ENCODE measurements at places on chromosomes 5 and 9.

DNA sequence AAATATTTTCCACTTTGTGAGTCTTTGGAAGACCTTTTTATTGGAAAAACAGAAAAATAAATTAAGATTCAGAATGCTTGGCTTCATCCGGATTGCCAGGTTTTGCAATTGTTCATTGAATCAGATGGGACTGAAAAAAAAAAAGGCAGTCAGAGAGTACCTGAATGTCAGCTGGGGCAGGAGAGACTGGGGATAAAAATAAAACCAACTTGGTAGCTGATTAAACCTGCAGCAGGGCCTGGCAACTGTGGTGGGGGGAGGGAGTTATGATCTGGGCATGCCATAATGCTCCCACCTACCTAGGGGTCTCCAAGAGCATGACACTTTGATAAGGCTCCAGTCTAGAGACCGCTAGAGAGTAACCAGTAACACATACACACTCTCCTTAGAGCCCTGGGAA is 454.4 kb downstream of the DTWD2 start:
- no peak for DNase-seq

- no peak for DNase-seq
These were observed 14.3 kb upstream of the PSMB7 start for GRCh38 chr9:124429530-124429867.

DNA sequence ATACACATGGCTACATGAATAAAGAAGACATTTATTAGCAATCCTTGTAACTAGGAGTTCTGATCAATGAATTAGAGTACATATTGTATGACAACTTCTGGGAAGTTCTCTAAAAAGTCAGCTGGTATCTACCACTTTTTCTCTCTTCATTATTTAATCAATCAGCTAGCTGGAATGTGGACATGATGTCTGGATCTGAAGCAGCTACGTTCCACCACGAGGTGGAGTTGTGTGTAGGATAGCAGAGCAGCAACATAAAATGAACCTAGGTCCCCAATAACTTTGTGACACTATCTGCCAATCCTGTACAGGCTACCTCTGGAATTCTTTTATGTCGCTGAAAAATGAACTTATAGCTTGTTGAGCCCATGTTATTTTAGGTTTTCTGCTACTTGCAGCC is 32.9 kb upstream of the ENTREP1 start:
- no peak for DNase-seq

GRCh38 chr9:75878488-75878860 is 12.0 kb upstream of the PCSK5 start:
- no peak for DNase-seq

GRCh38 chr9:106771608-106772007 is 91.4 kb upstream of the ZNF462 start:
- no peak for DNase-seq

DNA sequence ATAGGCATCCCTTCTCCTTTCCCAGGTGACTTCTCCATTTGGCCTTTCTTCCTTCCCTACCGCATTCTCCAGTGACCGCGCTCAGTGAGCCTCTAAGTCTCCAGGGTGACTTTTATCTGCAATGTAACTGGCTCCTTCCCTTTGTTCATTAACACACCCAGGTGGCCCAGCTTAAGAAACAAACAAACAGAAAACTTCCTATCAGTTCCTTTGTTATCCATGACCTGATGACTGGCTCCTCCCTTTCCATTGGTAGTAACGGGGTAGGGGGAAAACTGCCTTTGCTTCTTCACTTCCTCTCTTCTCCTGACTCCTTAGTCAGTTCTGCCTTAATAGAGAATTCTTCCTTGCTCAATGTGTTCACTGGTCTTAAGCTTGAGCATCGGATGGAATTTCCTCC is 7.0 kb upstream of the SH3GL2 start:
- no peak for DNase-seq

All from CD4-positive, alpha-beta T cell treated with Interleukin-10 for 1 hour (primary cell).